Stimulated activated CD8-positive, alpha-beta memory T cell treated with anti-CD3 and anti-CD28 coated beads, Interleukin-2, amount 100 ng/mL, for 1 hour (primary cell): ENCODE measurements at places on chromosomes 3 and 15.

DNA sequence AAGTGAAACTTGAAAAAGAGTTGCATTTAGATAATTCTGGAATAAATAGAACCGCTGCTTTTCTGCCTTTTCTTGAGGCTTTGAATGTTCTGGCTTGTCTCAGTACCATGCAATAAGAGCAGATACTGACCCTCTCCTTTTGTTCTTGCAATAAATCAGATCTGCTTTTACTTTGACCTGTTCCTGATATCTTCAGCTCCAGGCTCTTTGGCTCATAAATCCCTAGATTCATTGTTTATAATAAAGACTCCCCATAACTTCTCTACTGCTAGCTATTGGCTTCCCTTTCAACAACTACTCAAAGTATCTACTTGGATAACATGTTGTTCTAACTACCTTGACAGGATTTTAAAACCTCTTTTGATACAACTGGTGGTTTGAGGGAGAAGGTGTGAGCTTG lies 47.4 kb upstream of the TMC3 start:
- no peak for DNase-seq

- DNase-seq = no peak
Observed at GRCh38 chr3:99872923-99873254, 55.2 kb downstream of the CMSS1 start.

- DNase-seq = no peak
Observed at GRCh38 chr15:71198846-71199245, 83.6 kb downstream of the THSD4 start.

GRCh38 chr15:43440721-43441281 lies 52.2 kb downstream of the TP53BP1 start:
- no peak for DNase-seq

DNA sequence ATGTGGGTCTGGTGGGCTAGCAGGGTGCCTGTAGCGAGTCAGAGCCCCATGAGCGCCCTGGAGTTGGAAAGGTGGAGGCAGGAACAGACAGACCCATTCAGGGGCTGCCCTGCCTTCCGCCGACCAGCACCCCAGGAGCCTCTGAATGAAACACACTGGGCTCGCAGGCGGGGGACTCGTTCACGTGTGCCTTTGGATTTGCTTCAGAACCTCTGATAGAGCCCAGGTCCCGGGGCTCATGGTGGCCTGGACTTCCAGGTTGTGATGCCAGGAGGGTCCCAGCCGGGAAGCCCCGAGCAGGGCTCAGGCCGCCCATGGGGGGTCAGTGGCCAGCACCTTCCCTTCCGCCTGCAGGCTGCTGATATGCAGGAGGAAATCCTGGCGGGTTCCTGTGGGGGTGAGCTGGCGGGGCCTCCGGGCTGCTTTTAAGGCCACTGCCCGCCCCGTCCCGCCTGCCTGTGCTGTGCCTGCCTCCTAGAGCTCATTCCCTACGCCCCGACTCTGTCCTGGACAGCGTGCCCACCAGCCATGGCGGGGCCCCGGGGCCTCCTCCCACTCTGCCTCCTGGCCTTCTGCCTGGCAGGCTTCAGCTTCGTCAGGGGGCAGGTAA lies at the start of gene STAB1:
Gene STAB1 (plus strand): TSS at position 453 of the 610 bp plus-strand sequence. CDS start 76 bp downstream, at position 529.
- DNase-seq = no peak

DNA sequence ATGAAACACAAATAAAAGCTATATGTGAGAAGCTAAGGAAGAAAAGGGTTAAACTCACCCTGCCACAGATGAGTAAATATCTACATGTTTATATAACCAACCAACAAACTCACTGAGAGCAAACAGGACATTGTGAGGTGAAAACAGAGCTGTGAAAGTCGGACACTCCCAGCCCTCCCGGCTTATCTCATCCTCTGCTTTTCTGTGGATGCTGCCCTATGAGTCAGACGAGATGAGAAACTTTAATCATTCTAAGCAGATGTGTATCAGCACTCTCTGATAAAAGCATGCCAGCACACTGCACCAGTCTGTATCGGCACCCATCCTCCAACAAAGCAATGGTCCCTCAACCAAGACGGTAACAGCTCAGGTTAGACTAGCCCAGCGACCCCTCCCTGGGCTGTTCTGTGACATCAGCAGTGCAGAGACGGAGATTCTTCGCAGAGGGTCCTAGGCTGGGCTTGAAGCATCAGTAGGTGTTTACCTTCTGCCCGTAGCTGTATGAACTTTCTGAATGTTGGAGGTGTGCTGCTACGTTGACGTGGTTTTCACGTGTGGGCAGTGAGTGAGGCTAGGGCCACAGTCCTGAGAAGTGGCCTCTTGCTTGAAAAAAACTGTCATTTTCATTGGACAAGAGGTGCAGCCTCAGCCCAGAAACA lies 119.8 kb upstream of the ALDH1A3 start:
- DNase-seq = no peak

DNA sequence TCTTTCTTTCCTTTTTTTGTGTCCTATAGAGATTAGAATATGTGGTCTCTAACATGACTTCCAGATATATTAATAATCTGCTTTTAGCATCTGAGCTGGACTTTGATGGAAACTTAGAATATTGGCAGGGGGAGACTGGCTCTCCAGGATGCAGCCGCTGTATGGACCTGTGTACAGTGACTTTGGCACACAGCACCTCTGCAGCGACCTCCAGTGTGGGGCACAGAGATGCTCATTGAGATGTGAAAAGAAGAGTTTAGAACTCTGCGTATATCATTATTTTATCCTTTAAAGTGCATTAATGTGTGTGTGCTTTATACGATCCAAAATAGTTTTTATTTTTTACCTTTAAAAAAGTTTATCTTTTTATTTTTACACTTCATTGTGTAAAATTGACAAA lies 18.3 kb downstream of the CFAP161 start:
- no peak for DNase-seq

DNA sequence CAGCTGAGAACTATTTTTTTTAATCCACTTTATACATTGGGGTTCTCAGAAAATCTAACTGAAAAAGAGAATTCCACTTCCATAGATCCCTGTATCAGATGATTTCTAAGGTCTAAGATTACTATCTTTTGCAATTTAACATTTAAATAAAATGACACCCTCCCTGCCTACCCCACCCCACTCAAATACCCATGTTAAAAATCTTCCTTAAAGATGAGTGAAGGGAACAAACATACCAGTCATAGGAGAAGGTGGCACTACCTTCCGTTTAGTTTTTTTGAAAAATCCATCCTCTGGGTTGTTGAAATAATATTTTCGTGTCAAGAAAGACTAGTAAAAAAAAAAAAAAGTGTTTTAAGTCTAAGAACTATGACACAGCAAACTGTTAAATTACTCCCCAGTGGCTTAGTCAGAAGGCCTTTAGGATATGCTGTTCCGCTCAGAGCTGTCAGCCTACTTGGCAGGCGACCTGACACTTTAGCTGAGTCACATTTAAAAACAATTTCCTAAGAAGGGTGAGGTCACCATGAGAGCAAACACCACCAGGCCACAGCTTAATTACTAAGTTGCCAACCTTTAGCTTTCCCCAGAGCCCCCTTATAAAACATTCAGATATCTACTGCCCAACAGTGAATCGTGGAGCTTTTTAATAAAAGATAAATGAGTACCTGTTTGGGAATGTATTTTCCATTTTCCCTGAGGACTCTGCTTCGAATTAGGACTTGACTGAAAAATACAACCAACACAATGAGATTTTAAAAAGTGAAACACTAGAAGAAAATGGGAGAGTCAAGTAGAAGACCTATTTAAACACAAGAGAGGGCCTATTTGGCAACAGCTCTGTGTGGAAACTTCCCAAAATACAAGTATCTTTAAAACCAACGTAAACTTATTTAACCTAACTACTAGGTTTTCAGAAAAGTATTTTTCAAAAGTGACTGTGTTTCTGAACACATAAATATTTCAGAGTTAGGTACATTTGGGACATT lies 9.6 kb downstream of the EMC3 start:
- no peak for DNase-seq

DNA sequence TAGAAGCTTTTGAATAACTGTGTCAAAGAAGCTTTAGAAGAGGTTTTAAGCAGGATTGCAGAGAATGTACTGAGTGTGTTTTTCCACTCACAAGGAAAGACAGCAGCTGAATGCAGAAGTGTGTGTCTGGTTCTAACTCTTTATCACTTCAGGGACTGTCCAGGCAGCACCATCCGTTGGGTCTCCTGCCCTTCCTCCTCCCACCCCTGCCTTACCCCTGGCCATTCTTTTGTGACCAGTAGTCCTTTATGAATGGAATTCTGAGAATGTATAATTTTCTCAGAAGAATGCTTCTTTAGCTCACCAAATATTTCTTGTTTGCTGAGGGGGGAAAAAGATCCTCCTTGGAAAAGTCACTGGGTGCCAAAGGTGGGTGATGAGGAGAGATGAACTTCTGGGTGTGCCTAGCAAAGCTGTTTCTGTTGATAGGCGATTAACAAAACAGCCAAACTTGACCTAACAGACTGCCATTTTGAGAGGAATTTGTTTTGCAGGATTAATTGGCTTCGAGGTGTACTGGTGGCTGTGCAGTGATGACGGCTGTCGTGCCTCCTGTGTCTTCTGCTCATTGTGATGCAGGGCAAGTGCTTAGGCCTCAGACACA lies 70.9 kb downstream of the IGF1R start:
- DNase-seq = no peak

GRCh38 chr3:58863206-58863605 lies 186.6 kb downstream of the CFAP20DC start:
- DNase-seq = no peak

- DNase-seq = no peak
Observed at GRCh38 chr3:78647726-78648125, 1120.1 kb downstream of the ROBO1 start.

DNA sequence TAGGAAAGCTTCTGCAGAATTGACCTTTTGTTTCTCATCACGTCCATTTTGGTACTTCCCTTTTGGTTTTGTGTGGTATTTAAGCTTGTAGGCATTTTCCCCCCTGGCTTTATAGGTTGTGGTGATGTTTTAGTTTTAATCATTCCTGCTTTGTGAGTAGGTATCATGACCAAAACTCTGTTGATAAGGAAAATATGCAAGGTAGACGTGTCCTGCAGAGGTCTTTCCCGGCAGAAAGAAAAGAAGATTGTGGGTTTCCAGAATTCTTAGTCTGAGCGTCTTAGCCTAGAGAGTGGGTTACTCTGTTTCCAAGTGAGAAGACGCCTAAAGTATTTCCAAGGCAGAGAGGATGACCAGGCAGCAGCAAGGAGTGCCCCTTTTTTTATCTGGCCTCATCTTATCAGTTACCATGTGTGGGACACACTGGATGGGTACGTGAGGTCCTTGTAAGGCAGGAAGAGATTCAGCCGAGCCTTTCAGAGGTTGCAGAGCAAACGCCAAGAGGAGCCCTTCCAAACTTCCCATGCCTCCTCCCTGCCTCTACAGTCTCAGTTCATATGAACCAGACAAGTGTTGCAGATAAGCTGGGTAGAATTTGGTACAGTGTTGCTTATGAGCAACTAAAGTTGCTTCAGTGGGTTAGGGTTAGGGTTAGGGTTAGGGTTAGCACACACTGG lies 58.8 kb downstream of the ARNT2 start:
- no peak for DNase-seq

- DNase-seq = no peak
Observed at GRCh38 chr3:41188306-41188705, 11.0 kb upstream of the CTNNB1 start.

- no peak for DNase-seq
Observed at GRCh38 chr15:83747050-83747717, 93.3 kb downstream of the ADAMTSL3 start.

DNA sequence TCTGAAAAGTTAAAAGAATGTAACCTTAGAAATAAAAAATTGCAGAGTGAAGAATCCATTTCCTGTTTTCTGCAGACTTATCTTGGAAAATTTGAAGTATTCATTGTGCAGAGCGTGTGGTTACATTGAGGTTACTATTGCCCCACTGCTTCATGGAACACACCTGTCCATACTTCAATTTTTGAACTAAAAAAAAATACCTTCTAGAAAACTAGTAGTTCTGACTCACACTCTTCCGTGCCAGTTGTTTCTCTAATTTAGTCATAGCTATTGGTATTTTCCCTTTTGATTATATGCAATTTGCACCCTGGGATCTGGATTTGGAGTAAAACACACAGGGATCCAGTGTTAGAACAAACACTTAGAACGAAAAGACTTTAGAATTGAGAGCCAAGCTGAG lies 111.8 kb upstream of the LYSMD4 start:
- DNase-seq = no peak

- no peak for DNase-seq
Observed at GRCh38 chr15:78016860-78017259, 60.7 kb downstream of the TBC1D2B start.

- DNase-seq = no peak
Observed at GRCh38 chr3:107928084-107928445, 162.8 kb downstream of the CD47 start.

- DNase-seq = no peak
Observed at GRCh38 chr15:38944536-38944935, 379.9 kb upstream of the RASGRP1 start.
